ENCODE measurements at places on chromosomes 4 and X. TPM values are rescaled to one million over a fixed set of nuclear protein-coding genes. Genes with fewer than 3 reads are reported as not detected.

Gene AKAP14
- not detected for total RNA-seq

Gene PGM2
- 1.8 TPM for total RNA-seq

Gene RPL36A
- 627 TPM for total RNA-seq

Gene LDOC1
- total RNA-seq: not detected

GRCh38 chr4:175335331-175335730 lies 417.2 kb downstream of the ADAM29 start:
- no peaks in the 10 kb centered on the region for H3K27me3 ChIP-seq
- no peaks in the 10 kb centered on the region for H3K36me3 ChIP-seq
- no peaks in the 10 kb centered on the region for H3K4me1 ChIP-seq
- H3K4me3 ChIP-seq: no peak overlapping the region
- no peak overlapping the region for H3K27ac ChIP-seq

GRCh38 chr4:186074189-186074588 lies 5.2 kb downstream of the TLR3 start:
- no peak overlapping the region for H3K4me3 ChIP-seq
- H3K27me3 ChIP-seq: no peaks in the 10 kb centered on the region
- H3K27ac ChIP-seq: no peak overlapping the region
- H3K36me3 ChIP-seq: no peaks in the 10 kb centered on the region

DNA sequence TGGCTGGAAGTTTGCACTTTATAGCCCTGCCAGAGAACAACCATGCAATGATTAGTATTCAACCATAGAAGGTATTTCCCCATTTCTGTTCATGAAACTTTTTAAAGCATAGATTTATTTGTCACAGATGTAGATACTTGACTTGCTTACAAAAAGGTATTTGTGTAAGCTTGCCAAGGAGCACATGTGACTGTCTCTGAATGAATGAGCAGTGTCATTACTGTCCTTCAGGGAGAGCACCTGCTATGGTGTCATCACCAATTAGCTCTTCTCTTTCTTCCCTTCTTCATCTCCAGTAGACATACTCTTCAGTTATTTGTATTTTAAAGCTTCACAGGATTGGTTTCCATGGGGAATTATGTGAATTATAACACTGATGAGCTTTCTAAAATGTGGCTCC lies 1064.7 kb upstream of the GRIA3 start:
- no peaks in the 10 kb centered on the region for H3K36me3 ChIP-seq
- no peaks in the 10 kb centered on the region for H3K27me3 ChIP-seq
- H3K4me1 ChIP-seq: no peaks in the 10 kb centered on the region
- no peak overlapping the region for H3K4me3 ChIP-seq
- DNase-seq: no peak

DNA sequence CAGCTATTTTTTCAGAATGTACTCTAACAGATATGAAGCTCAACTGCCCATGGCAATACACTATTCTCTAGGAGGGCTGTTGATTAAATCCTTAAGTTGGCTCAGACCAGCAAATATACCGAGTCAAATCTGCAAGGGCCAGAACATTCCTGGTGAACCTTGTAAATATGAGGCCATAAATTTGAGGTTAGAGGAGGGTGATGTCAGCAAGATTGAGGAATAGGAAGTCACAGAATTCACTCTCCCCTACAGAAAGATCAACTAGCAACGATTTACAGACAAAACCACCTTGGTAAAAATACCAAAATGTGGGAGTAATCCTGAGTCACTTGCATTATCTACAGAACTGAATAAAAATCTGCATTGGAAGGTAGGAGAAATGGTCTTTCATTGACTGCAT lies 399.3 kb downstream of the GPM6A start:
- no peaks in the 10 kb centered on the region for H3K36me3 ChIP-seq
- DNase-seq: no peak

DNA sequence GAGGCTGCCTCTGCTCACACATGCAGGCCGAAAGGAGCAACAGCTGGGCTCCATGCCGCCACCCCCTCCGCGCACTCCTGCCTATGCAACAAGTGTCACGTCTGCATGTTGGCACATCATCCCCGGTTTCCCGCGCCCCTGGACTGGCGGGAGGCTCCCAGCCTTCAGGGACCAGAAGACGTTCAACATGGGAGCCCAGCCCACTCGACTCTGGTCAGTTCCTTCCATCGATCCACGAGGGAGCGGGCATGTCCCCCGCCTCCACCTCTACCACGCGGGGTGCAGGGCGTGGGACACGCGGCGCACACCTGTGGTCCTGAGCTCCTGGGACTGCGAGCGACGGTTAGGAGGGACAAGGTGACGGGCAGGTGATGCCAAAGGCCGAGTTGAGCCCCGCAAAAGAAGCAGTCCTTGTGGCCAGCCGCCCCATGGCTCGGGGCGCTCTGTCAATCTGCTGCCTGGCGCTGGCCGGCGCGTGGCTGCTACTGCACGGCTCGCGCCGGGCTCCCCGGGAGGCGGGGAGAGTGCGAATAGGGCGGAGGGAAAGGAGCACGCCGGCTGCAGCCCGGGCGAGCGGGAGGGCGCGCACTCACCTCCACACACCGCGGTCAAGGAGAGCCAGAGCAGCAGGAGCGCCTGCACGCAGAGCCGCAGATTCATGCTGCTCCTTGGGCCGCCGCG lies 645 bp downstream of the APLN start:
- no peaks in the 10 kb centered on the region for H3K4me1 ChIP-seq
- no peak overlapping the region for H3K27ac ChIP-seq
- no peaks in the 10 kb centered on the region for H3K27me3 ChIP-seq
- DNase-seq: no peak
- H3K4me3 ChIP-seq: peak overlapping the region; percentile 50

- H3K27me3 ChIP-seq: no peaks in the 10 kb centered on the region
- H3K4me1 ChIP-seq: no peaks in the 10 kb centered on the region
- H3K36me3 ChIP-seq: no peaks in the 10 kb centered on the region
- no peak for DNase-seq
These were observed 72.0 kb downstream of the TMEM144 start for GRCh38 chr4:158282252-158282651.

- no peak overlapping the region for H3K27ac ChIP-seq
- no peaks in the 10 kb centered on the region for H3K36me3 ChIP-seq
- DNase-seq: no peak
- H3K4me3 ChIP-seq: no peak overlapping the region
- no peaks in the 10 kb centered on the region for H3K4me1 ChIP-seq
These were observed 26.5 kb upstream of the PSAPL1 start for GRCh38 chr4:7461230-7461629.

DNA sequence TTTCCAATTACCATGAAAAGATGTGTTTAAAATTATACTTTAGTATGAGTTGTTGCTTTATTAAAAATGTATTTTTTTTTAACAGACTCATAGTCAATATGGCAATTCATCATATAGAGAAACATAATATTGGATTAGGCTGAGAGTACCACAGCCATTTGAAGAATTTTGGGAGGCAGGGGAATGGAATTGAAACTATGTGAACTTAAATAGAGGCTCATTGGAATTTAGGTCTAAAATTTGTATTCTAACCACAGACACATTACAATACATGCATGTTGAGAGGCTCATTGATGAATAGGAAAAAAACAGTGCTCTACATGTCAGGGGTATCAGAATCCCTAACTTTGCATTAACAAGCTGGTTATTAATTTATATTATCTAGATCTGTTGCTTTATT lies 269.6 kb downstream of the DKK2 start:
- DNase-seq: no peak
- no peaks in the 10 kb centered on the region for H3K4me1 ChIP-seq
- H3K4me3 ChIP-seq: no peak overlapping the region
- H3K36me3 ChIP-seq: no peaks in the 10 kb centered on the region
- H3K27me3 ChIP-seq: no peaks in the 10 kb centered on the region

DNA sequence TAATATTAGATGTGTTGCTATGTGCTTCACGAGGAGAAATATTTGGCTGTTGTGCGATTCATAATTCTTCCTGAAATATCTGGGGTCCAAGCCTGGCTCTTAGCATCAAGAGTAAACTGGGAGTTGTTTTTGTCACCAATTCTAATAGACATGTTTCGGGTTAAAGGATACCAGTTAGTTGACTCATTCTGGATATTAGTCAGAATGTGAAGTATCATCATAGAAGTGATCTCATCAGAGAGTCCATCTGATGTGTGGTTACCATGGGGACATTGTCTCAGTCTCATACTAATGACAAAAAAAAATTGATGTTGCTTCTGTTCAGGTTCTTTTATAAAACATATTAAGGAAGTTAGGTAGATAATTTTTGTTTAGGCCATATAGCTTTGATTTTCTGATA lies 57.2 kb upstream of the MTMR1 start:
- peaks cover 3% of the 10 kb centered on the region for H3K36me3 ChIP-seq
- no peak for DNase-seq
- H3K4me3 ChIP-seq: no peak overlapping the region
- H3K27me3 ChIP-seq: no peaks in the 10 kb centered on the region
- H3K27ac ChIP-seq: no peak overlapping the region
- no peaks in the 10 kb centered on the region for H3K4me1 ChIP-seq

GRCh38 chr4:162803378-162803777 lies 363.3 kb downstream of the NAF1 start:
- no peak overlapping the region for H3K27ac ChIP-seq
- H3K36me3 ChIP-seq: no peaks in the 10 kb centered on the region
- H3K4me1 ChIP-seq: no peaks in the 10 kb centered on the region
- H3K4me3 ChIP-seq: no peak overlapping the region
- H3K27me3 ChIP-seq: no peaks in the 10 kb centered on the region

DNA sequence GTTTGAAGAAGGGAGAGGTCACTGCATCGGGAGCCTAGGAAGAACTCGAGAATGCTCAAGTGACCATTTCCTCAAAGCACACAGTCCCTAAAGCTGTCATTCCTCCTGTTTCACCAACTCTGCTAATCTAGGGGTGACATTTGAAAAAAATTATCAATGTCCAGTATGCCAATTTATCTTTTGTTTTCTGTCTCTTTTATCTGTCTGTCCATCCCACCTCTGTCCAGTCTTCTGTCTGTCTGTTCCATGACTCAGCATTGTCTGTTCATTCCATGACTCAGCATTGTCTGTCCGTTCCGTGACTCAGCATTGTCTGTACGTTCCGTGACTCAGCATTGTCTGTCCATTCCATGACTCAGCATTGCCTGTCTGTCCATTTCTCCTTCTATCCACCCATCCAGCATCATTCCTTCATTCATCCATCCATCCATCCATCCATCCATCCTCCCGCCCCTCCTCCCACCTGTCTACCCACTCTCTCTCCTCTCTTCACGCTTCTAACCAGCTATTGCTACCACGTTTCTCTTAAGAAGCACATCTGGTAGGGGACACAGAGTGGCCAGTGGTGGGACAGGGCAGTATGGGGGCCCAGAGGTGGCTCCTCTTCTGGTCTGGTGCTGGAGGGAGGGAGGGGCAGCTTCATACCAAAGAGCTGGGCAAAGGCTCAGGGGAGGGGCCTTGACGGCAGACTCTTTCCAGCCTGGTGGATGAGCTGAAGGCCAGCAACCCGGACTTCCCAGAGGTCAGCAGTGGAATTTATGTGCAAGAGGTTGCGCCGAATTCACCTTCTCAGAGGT lies 34.1 kb downstream of the HTRA3 start:
- no peak overlapping the region for H3K27ac ChIP-seq
- no peaks in the 10 kb centered on the region for H3K27me3 ChIP-seq
- no peak overlapping the region for H3K4me3 ChIP-seq
- H3K4me1 ChIP-seq: peaks cover 21% of the 10 kb centered on the region
- no peak for DNase-seq
- H3K36me3 ChIP-seq: no peaks in the 10 kb centered on the region

DNA sequence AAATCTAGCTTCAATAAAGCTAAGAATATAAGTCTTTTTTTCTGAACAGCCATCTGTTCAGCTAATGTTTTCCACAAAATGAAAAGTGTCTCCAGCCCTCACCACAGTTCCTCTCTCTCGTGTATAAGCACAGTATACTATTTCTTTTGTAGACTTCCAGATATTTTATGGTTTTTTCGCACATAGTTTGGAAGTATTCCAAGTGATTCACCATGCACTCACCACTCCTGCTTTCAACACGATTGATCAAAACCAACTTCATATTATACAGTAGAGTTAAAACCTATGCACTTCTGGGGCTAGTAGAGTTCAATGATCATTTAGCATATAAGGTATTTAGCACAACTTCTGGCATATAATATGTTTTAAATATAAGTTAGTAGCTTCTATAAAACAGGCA lies 105.8 kb upstream of the DCAF12L1 start:
- DNase-seq: no peak
- no peaks in the 10 kb centered on the region for H3K4me1 ChIP-seq
- H3K4me3 ChIP-seq: no peak overlapping the region
- no peak overlapping the region for H3K27ac ChIP-seq
- no peaks in the 10 kb centered on the region for H3K36me3 ChIP-seq

- H3K27ac ChIP-seq: no peak overlapping the region
- H3K4me1 ChIP-seq: no peaks in the 10 kb centered on the region
- H3K27me3 ChIP-seq: no peaks in the 10 kb centered on the region
- H3K36me3 ChIP-seq: no peaks in the 10 kb centered on the region
- H3K4me3 ChIP-seq: no peak overlapping the region
These were observed 466.4 kb downstream of the MAGEE1 start for GRCh38 chrX:76893930-76894329.

- DNase-seq: no peak
- no peak overlapping the region for H3K27ac ChIP-seq
- H3K27me3 ChIP-seq: no peaks in the 10 kb centered on the region
These were observed 193.0 kb downstream of the PDGFC start for GRCh38 chr4:156778606-156779005.

GRCh38 chr4:55396308-55397125 lies 760 bp downstream of the TMEM165 start:
- H3K27ac ChIP-seq: peak overlapping the region; percentile 83
- peaks cover 39% of the 10 kb centered on the region for H3K4me1 ChIP-seq
- peak overlapping the region; percentile 72 for H3K4me3 ChIP-seq
